Smooth muscle cell of the umbilical artery (primary cell): ENCODE measurements at places on chromosomes 6 and 20. TPM values are rescaled to one million over a fixed set of nuclear protein-coding genes. Genes with fewer than 3 reads are reported as not detected.

PAX1 gene
- not detected in 2 replicates for total RNA-seq

GJE1 gene
- not detected in 2 replicates for total RNA-seq

BEND3 gene
- total RNA-seq: 1.2 and 5.5 TPM in 2 replicates

SYCP2L gene
- 0.05 and 0.59 TPM in 2 replicates for total RNA-seq

ZBTB9 gene
- total RNA-seq: 3.9 and 8.0 TPM in 2 replicates

FILIP1 gene
- total RNA-seq: 0.37 and 1.2 TPM in 2 replicates

HRH3 gene
- total RNA-seq: not detected in 2 replicates

PRICKLE4 gene
- 0.23 and 1.2 TPM in 2 replicates for total RNA-seq

FAXC gene
- 0.59 and 2.1 TPM in 2 replicates for total RNA-seq

CALHM5 gene
- 6.1 and 15.1 TPM in 2 replicates for total RNA-seq

THBS2 gene
- 1,449 and 1,500 TPM in 2 replicates for total RNA-seq

ZNF133 gene
- 19.5 and 28.5 TPM in 2 replicates for total RNA-seq

CDSN gene
- not detected in 2 replicates for total RNA-seq

SIM1 gene
- not detected in 2 replicates for total RNA-seq

CDH4 gene
- total RNA-seq: 1.8 and 4.1 TPM in 2 replicates

SLC26A8 gene
- total RNA-seq: 0.05 TPM in 1 of 2 replicates, not detected in the other

HMGCLL1 gene
- 0.30 TPM in 1 of 2 replicates, not detected in the other for total RNA-seq

ZSCAN26 gene
- total RNA-seq: 16.3 and 18.5 TPM in 2 replicates

SLC22A16 gene
- total RNA-seq: not detected in 2 replicates

TBX18 gene
- 3.6 and 14.5 TPM in 2 replicates for total RNA-seq

CAGE1 gene
- under 0.01 TPM in 1 of 2 replicates, not detected in the other for total RNA-seq

FKBP1C gene
- 0.46 TPM in 1 of 2 replicates, not detected in the other for total RNA-seq

TFAP2B gene
- total RNA-seq: not detected in 2 replicates

POPDC3 gene
- 13.7 and 17.0 TPM in 2 replicates for total RNA-seq

ATF6B gene
- 18.7 and 28.5 TPM in 2 replicates for total RNA-seq

RBM38 gene
- 4.5 and 13.3 TPM in 2 replicates for total RNA-seq

TRIM40 gene
- total RNA-seq: not detected in 2 replicates

C6orf15 gene
- total RNA-seq: not detected in 2 replicates

TRIM15 gene
- total RNA-seq: not detected in 2 replicates

PACRG gene
- total RNA-seq: not detected in 2 replicates

TMC2 gene
- not detected in 2 replicates for total RNA-seq

MYLK2 gene
- total RNA-seq: 0.14 TPM in 1 of 2 replicates, not detected in the other

LAMP5 gene
- total RNA-seq: not detected in 2 replicates

CTCFL gene
- not detected in 2 replicates for total RNA-seq

ELOVL4 gene
- total RNA-seq: 7.1 and 7.6 TPM in 2 replicates

ISM1 gene
- 0.05 TPM in 1 of 2 replicates, not detected in the other for total RNA-seq

MYH7B gene
- 0.05 TPM in 1 of 2 replicates, not detected in the other for total RNA-seq

PRDM13 gene
- total RNA-seq: not detected in 2 replicates

HTR1E gene
- total RNA-seq: not detected in 2 replicates

XKR7 gene
- total RNA-seq: under 0.01 TPM in 1 of 2 replicates, not detected in the other

ENPP3 gene
- total RNA-seq: 0.59 TPM in 1 of 2 replicates, not detected in the other

STXBP5 gene
- total RNA-seq: 46.0 and 56.8 TPM in 2 replicates
